ENCODE measurements at places on chromosomes 3 and 15.
A peak's percentile ranks its signal among the peaks of the same experiment; 100 is the strongest.

DNA sequence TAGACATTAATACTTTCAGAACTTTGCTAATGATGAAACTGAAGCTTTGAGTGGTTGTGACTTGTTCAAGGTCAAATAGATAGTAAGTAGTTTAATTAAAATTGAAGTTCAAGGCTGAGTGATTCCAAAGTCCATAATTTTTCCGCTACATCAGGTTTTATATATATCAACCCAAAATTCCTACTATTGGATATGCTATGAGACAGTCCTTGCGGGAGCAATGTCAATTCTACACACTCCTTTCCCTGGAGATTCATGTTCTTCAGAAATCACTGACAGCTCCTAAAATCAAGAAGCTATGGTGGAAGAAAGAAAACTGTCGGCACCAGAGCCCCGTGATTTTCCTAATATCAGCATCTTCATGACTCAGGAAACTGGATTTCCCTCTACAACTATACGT is 167.6 kb downstream of the EPHA3 start:
- DNase-seq, result no peak

GRCh38 chr15:70936326-70936725 is 43.7 kb downstream of the LRRC49 start:
- no peak for DNase-seq

- DNase-seq, result no peak
These were observed 32.7 kb downstream of the RTP1 start for GRCh38 chr3:187230011-187230410.

GRCh38 chr3:71128961-71129360 is 454.6 kb downstream of the FOXP1 start:
- DNase-seq, result peak; percentile 59

DNA sequence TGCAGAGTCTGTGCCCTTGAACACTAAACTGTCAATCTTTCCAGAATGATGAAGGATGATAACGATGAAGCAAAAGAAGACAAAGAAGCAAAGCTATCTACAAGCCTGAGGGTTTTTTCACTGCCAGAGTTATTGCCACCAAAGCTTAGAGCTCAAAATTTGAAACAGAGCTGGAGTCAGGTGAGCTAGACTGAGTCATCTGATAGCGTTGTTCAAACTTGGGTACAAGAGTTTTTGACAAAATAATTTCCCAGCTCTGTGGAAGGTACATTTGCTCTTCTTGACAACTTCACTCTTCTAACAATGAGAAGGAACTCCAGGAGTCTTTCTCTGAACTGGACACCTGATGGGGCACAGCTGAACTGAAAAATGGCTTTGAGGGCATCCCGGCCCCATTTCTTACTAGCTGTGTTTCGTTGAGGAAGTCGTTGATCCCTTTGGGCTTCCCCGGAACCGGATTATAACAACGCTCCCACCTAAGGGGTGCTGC is 715 bp downstream of the MCCC1 start:
- no peak for DNase-seq

- no peak for DNase-seq
These were observed 4.1 kb upstream of the SKOR1 start for GRCh38 chr15:67820992-67821783.

GRCh38 chr15:64847876-64848716 is 6.4 kb downstream of the PLEKHO2 start:
- no peak for DNase-seq

GRCh38 chr3:195032955-195033354 is 238.0 kb downstream of the XXYLT1 start:
- no peak for DNase-seq

DNA sequence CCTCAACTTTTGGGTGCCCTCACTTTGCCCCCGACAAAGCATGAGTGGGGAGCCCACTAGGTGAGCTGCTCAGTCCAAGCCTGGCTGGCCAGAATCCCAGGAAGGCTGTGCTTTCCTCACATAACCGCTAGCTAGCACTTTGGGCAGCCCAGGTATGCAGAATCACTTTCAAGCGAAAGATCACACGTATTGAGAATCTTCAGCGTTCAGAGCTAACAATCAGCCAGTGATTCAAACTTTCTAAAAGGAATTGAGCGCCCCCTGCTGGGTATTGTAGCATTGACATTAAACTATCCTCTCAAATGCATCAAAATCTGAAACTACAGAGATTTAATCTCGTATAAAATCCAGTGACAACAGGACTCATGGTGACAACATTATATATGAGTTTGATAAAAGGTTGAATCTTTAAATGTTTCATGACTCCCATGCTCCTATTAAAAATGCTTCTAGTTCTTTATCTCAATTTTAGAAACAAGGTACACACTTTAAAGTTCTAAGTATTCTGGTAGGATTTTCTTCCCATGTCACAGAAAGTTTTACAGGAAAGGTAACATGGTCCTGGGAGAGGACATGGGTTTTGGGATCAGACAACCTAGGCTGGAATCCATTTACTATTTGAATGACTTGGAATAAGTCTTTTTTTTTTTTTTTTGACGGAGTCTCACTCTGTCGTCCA is 11.8 kb downstream of the ANAPC13 start:
- DNase-seq, result peak; percentile 86

GRCh38 chr15:42490671-42491538 is at the start of gene ZNF106:
Gene ZNF106 (minus strand): TSS chr15:42491141. CDS start chr15:42472289, 18,852 bp downstream.
- peak; percentile 88 for DNase-seq

GRCh38 chr3:111471831-111472230 is 70.2 kb upstream of the CD96 start:
- no peak for DNase-seq

GRCh38 chr3:15271030-15271429 is 61.4 kb downstream of the SH3BP5 start:
- DNase-seq, result no peak

GRCh38 chr3:22450786-22451400 is 699.9 kb upstream of the ZNF385D start:
- DNase-seq, result no peak

DNA sequence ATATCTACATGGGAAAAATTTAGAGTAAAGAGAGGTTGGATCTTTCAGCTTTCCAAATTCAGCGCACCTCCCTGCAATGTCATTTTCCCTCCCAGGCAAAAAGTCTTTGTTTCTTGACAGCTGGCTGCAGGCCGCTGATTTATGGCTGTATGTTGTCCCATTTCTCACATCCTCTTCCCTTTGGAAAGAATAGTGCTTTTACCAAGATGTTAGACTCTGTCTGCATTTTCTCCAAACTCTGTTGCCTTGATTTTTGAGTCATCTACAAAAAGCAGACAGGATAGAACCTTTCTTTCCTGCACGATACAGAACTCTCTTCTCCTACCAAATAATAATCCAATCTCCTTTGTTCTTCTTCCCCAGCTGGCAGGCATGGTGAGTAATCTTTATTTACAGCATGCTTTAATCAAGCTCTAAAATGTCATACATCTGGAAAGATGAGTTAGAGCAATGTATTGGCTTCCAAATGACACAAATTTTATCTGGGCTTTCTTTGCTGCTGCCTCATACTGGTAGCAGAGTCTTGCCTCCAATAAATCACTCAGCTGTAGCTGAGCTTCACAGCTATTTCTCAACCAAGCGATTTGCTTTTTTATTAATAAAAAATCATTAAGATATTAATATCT is 101.9 kb downstream of the PIK3R4 start:
- no peak for DNase-seq

DNA sequence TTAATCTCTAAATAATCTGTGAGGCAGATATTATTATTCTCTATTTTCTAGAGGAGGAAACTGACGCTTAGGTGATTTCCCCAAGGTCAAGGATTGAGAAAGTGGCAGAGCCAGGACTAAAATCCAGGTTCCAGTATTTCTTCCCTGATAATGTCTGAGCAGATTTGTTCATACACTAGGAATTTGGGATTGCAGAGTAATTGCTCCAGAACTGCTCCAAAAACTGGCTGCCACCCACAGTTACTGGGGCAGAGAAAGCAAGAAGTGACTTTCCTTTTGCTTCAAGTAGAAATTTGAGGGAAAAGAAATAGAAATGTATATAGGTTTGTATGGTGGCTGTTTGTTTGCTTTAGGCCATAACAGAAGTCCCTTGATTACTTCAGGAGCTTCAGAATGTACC is 60.6 kb downstream of the SLC12A8 start:
- DNase-seq, result no peak

Measured in stimulated activated CD4-positive, alpha-beta T cell treated with anti-CD3 and anti-CD28 coated beads, Interleukin-4, amount 100 ng/mL, for 24 hours (primary cell).